ENCODE measurements at places on chromosomes 12 and 14. TPM values are rescaled to one million over a fixed set of nuclear protein-coding genes. Genes with fewer than 3 reads are reported as not detected.

Gene NKX2-1
- total RNA-seq: not detected

Gene OR10P1
- total RNA-seq: not detected

Gene AJUBA
- total RNA-seq: 0.90 TPM

Gene CCDC198
- not detected for total RNA-seq

Gene LHX5
- not detected for total RNA-seq

Gene TTC9
- total RNA-seq: 6.5 TPM

Gene PLCZ1
- total RNA-seq: not detected

Gene EXOC3L4
- total RNA-seq: not detected

Gene KTN1
- total RNA-seq: 146 TPM

Gene SLC7A8
- total RNA-seq: 1.4 TPM

Gene OAS2
- 46.6 TPM for total RNA-seq

Gene PGF
- total RNA-seq: 0.29 TPM

Gene MGST1
- 0.33 TPM for total RNA-seq

Gene PARP11
- 14.8 TPM for total RNA-seq

Gene COQ10A
- 14.4 TPM for total RNA-seq

Gene ASIC1
- total RNA-seq: 6.4 TPM

Gene GPR84
- total RNA-seq: 0.15 TPM

Gene TAS2R8
- not detected for total RNA-seq

Gene PRB2
- not detected for total RNA-seq

Gene CAPZA3
- not detected for total RNA-seq

Gene RSRC2
- 84.3 TPM for total RNA-seq

Gene POLE2
- 36.3 TPM for total RNA-seq

Gene KLRD1
- total RNA-seq: 65.4 TPM

Gene SYCP3
- total RNA-seq: 0.27 TPM

Gene PLEKHD1
- not detected for total RNA-seq

Gene REC8
- total RNA-seq: 26.7 TPM

Gene TPH2
- not detected for total RNA-seq

Gene ZFHX2
- total RNA-seq: 2.5 TPM

Gene TNFRSF1A
- 62.9 TPM for total RNA-seq

Gene SLC5A8
- total RNA-seq: not detected

Gene CCDC197
- not detected for total RNA-seq

Gene TAS2R20
- 0.75 TPM for total RNA-seq

Gene KRT2
- not detected for total RNA-seq

Gene PZP
- total RNA-seq: not detected

Gene AQP2
- not detected for total RNA-seq

Gene PTPRO
- 0.27 TPM for total RNA-seq

Gene IL26
- total RNA-seq: 1.00 TPM

Gene NUAK1
- not detected for total RNA-seq

Gene RERGL
- total RNA-seq: not detected

Gene TAS2R50
- 0.22 TPM for total RNA-seq

Gene OVCH1
- total RNA-seq: not detected

Gene SLC38A1
- 242 TPM for total RNA-seq

Gene NR4A1
- 20.4 TPM for total RNA-seq

Gene SMCO2
- total RNA-seq: not detected

Gene FOXG1
- total RNA-seq: not detected

Gene CD9
- 16.2 TPM for total RNA-seq

Gene SPRING1
- total RNA-seq: 41.3 TPM

Gene KRT4
- total RNA-seq: not detected

Data from CD8-positive, alpha-beta memory T cell (primary cell).